ENCODE measurements at places on chromosomes 4 and X.
A peak's percentile ranks its signal among the peaks of the same experiment; 100 is the strongest.

DNA sequence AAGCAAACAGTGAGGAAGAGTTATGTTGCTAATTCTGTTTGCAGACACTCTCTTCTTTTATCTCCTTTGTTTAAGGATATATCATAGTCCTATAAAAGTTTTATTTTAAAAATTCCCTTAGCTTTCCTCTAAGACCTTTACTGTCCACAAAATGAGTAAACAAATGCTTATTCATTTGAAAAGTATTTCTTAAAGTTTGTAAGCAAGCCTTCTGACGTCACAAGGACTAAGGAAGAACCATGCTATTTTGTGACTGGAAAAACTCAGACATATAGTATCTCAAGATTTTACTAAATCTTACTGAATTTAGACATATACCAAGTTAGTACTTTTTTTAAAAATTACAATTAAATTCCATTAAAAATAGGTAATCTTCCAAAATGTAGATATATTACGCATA is 5.2 kb upstream of the RBMXL3 start:
- no peak for DNase-seq

DNA sequence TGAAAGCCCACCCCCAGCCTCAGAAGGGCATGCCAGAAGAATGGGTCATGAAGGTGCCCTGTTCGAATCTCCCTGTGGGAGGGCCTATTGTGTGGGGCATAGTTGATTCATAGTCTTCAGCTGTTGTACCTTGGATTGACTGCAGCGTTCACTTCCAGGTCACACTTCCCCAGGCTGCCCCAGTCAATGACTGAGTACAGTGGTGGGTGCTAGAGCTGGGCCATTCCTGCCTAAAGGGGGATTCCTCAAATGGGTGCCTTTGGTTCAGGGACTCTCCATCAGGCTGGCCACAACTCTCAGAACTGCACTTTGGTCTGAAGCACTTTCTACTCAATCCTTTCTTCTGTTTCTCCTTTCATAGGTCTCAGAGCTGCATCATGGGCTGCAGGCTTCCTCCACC is 35.0 kb upstream of the RASGEF1B start:
- no peak for DNase-seq

DNA sequence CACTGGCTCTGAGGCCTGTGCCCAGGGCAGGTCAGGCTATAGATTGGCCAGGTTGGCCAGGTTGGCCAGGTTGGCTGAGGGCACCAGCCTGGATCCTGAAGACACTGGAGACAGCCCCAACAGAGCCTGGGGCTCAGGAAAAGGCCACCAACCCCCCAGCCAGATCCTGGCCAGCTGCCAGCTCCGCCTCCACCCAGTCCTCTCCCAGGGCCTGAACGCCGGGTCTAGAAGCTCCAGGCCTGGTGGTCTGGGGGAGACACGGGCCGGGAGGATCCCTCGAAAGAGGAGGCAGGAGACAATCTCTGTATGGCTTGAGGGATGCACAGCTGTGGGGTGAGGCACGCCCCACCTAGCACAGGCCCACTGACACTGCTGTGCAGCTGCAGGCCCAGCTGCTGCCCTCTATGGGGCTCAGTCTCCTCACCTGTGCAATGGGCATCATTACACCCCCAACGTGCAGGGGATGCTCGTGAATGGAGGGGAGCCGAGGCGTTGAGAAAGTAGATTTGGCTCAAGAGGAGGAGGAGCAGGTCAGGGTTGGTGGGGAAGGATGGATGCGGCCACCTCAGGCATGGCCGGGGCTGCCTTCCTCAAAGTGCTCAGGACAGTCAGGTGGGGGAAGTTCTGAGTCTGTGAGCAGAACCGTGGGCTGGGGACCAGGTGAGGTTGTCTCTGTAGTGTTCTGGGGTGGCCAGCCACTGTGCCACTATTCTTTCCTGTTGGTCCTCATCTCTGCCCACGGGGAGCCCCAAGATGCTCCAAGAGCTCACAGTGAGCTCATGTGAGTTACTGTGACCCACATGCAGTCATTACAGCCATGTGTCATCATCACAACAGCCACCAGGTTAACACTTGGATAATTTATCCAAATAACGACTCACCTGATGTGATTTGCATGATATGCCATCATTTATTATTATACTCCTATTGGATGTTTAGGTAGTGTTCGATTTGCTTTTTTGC is 10.8 kb upstream of the GAGE10 start:
- no peak for DNase-seq

- DNase-seq = no peak
Observed at GRCh38 chr4:115090483-115091075, 22.8 kb downstream of the NDST4 start.

- DNase-seq = no peak
Observed at GRCh38 chrX:136906921-136907510, 26.5 kb upstream of the RBMX start.

- no peak for DNase-seq
Observed at GRCh38 chr4:180832073-180832472, 1411.1 kb upstream of the TENM3 start.

DNA sequence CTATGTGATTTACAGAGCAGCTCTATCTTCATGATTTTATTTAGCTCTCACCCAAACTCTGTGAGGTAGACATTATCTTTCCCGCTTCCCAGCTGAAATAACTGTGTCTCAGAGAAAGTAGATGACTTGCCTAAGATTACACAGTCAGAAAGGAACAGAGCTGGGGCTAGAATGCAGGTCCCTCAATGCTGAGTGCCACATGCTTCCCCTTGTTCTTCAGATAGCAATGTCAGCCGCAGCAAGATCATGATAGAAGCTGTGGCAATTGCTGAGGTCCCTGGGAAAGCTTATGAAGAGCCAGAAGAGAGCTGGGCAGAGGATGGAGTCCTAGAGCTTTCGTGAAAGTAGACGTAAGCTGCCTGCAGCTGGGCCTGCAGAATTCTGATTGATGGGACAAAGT is 11.1 kb upstream of the GABRE start:
- no peak for DNase-seq

DNA sequence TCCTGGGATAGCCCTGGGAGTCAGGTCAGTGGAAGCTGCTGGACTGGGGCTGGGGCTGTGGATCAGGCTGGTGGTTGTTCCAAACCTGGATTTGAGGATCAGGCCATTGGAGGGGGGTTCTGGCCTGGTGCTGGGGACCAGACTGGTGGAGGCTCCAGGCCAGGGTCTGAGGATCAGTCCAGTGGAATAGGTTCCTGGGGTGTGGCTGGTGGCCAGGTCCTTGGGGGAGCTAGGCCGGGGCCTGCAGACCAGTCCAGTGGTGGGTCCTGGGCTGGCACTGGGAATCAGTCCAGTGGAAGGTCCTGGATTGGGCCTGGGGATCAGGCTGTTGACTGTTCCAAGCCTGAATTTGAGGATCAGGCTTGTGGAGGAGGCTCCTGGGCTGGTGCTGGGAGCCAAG is 8.0 kb downstream of the ARMCX4 start:
- DNase-seq = no peak

GRCh38 chr4:155901013-155901412 is 2.5 kb upstream of the TDO2 start:
- DNase-seq = no peak

GRCh38 chr4:86451560-86452330 is 91.9 kb upstream of the MAPK10 start:
- DNase-seq = no peak

- DNase-seq = no peak
Observed at GRCh38 chrX:103488332-103488731, 31.0 kb downstream of the RAB40A start.

- DNase-seq = no peak
Observed at GRCh38 chr4:126230269-126230668, 915.5 kb downstream of the FAT4 start.

- no peak for DNase-seq
Observed at GRCh38 chrX:70426286-70427278, 3.5 kb downstream of the GDPD2 start.

DNA sequence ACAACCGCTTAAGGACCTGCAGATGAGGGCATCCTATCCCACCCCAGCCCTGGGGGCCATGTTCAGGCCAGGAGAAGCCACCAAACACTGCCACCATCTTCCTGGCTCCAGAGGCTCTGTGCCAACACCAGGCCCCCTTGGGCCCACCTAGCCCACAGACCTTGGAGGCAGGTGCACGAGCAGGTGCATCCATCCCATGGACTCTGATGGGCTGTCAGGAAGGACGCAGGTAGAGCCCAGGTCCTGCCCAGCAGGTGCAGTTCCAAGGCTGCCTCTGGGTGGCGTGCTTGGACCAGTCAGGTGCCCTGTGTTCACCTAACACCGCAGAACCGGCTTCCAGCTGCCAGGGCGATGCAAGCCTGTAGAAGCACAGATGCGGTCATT is 22.8 kb upstream of the PDE6B start:
- peak; percentile 7 for DNase-seq

DNA sequence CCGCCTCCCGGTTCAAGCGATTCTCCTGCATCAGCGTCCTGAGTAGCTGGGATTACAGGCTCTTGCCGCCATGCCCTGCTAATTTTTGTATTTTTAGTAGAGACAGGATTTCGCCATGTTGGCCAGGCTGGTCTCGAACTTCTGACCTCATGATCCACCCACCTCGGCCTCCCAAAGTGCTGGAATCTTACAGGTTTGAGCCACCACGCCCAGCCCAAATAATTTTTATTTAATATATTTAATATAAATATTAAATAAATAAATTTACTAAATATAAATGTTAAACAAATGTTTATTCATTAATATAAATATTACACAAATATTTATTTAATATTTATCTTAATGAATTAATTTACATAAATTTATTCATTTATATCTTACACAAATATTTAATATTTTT is 120.2 kb downstream of the SHOX start:
- no peak for DNase-seq

GRCh38 chr4:10983885-10984640 is 299.5 kb upstream of the CLNK start:
- DNase-seq = no peak

- DNase-seq = no peak
Observed at GRCh38 chrX:42398967-42399631, 378.9 kb downstream of the PPP1R2C start.

- DNase-seq = no peak
Observed at GRCh38 chr4:24471486-24472160, 112.7 kb downstream of the DHX15 start.

DNA sequence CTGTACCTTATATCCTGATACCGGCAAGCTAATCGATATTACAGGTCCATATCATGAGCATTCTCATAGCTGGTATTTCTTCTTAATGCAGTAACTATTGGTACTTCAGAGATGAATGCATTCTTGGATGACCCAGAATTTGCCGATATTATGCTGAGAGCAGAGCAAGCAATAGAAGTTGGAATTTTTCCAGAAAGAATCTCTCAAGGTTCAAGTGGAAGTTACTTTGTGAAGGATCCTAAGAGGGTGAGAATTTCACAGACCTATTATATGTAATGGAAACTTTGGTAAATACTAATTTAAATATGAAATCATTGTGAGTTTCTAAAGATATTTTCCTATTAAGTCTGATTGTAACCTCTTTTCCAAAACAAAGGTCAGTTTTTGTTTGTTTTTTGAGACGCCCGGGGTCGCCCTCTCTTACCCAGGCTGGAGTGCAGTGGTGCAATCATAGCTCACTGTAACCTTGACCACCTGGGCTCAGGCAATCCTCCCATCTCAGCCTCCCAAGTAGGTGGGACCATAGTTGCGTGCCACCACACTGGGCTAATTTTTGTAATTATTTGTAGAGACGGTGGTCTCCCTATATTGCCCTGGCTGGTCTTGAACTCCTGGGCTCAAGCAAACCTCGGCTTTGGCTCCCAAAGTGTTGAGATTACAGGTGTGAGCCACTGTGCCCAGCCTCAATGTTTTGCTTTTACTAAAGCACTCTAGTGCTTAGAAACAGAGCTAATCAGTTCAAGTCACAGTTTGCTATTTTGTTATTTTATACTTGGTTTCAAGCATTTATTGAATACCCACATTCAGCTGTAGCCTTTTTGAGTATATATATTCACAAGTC is 18.6 kb downstream of the PI4K2B start:
- DNase-seq = no peak

DNA sequence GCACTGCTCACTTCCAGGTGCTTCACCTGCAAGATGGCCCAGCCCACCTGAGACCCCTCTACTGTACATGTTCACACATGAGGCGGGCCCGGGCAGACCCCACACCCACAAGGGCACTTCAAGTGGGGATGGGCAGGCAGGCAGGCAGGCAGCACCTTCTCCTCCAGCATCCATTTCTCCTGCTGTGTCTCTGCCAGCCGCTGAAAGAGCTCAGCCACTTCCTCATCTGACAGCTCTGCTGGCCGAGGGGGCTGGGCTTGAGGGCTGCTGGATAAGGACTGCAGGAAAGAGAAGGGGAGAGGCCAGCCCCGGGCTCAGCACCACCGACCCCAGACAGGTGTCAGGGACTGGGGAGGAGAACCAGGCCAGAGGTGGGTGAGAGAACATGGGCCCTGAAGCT is 4.4 kb upstream of the KCND1 start:
- no peak for DNase-seq

DNA sequence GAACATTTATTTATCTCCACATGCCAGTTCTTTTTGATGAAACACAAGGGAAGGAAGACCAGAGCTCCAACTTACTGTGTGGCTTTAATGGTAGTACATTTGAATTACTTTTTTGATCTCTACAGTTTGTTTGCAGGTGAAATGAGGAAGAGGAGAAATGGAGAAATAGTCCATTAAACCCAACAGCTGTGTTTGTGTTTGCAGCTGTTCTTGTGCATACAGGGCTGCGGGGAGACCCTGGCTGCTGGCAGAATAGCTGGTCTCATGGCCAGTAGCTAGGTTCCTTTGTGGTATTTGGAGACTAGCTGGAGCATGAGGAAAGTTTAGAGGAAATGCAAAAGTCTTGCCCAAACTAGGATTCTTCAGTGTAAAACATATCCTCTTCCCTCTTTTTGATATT is 374.8 kb downstream of the GPAT3 start:
- DNase-seq = no peak

GRCh38 chrX:5644776-5645175 is 583.9 kb downstream of the NLGN4X start:
- no peak for DNase-seq

DNA sequence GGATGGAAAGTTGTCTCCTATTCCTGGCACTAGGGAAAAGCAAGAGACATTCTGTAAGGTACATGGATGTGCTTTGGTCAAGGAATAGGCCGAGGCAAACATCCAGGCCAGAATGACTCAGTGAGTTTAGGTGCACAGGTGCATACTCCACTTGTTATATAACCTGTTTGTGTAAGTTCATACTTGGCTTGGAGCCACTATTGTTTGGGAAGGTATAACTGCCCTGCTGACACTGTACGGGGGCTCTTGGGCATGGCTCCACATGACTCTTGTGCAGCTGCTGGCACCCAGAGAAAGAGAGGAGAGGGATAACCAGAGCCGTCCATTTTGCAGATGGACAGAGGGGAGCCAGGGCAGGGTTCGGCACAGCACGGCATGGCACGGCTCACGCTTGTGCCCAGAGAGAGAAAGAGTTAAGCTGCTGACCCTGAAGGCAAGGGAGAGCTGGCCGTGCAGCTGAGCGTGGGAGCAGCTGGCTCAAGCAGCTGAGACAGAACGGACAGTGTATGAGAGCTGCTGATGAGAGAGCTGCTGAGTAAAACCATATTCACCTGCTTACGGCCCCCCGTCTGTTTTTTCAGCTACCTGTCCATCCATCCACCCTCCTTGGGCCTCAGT is 98.0 kb downstream of the SLC2A9 start:
- no peak for DNase-seq

Data from stimulated activated CD8-positive, alpha-beta memory T cell treated with anti-CD3 and anti-CD28 coated beads, Interleukin-15, amount 100 ng/mL, for 4 hours (primary cell).